ENCODE measurements at places on chromosomes 2 and 18.

- DNase-seq, result no peak
Measured at GRCh38 chr2:127632592-127633489, 13.1 kb upstream of the GPR17 start.

DNA sequence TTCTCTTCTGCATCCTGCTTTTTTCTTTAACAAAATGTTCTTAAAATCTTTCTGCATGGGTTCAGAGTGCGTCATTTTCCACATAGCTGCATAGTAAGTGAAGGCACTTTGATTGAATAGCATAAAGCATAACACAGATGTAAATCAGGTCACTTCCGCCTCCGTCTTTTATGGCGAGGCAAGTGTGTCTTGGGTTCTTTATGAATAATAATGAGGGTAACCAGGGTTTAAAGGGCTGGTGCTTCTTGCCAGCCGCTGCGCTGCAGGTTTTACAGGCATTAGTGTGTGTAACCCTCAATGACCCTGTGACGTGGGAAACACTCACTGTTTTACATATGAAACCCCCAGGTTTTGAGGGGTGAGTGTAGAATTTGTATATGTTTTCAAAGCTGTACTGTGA, 164.2 kb downstream of the MYT1L start:
- DNase-seq, result peak; percentile 18

- no peak for DNase-seq
Measured at GRCh38 chr2:177348118-177348654, 44.4 kb upstream of the AGPS start.

- DNase-seq, result no peak
Measured at GRCh38 chr2:119849838-119850565, 90.3 kb downstream of the PTPN4 start.

DNA sequence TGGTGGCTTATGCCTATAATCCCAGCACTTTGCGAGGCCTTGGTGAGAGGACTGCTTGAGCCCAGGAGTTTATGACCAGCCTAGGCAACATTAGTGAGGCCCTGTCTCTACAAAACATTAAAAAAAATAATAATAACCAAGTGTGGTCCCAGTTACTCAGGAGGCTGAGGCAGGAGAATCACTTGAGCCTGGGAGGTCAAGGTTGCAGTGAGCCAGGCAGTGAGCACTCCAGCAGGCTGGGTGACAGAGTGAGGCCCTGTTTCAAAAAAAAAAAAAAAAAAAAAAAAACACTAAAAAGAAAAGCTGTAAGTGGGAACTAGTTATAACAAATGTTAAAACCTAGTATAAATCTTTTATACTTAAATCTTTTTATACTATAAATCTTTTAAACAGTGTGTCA, 146.2 kb upstream of the ITGA4 start:
- DNase-seq, result no peak

GRCh38 chr2:132448771-132449170, 32.2 kb downstream of the GPR39 start:
- peak; percentile 52 for DNase-seq

DNA sequence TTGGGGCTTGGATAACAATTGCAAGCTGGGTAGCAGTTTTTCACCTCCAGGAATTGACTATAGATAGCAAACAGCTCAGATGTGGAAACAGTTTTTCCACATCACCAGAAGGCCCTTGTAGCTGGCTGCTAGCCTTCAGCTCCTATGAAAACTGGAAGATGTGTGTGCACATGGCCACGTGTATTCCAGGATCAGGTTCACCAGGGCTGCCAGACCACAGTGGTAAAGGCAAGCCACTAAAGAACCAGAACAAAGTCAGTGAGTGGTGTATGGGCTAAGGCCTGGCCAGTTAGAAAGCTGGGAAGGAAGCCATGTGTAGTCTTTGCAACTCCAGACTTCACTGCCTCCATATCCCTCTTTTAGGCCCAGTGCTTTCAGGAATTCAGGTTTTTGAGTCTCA, 12.9 kb downstream of the LRRTM1 start:
- DNase-seq, result no peak

GRCh38 chr2:17299891-17300540, 218.2 kb downstream of the RAD51AP2 start:
- no peak for DNase-seq

DNA sequence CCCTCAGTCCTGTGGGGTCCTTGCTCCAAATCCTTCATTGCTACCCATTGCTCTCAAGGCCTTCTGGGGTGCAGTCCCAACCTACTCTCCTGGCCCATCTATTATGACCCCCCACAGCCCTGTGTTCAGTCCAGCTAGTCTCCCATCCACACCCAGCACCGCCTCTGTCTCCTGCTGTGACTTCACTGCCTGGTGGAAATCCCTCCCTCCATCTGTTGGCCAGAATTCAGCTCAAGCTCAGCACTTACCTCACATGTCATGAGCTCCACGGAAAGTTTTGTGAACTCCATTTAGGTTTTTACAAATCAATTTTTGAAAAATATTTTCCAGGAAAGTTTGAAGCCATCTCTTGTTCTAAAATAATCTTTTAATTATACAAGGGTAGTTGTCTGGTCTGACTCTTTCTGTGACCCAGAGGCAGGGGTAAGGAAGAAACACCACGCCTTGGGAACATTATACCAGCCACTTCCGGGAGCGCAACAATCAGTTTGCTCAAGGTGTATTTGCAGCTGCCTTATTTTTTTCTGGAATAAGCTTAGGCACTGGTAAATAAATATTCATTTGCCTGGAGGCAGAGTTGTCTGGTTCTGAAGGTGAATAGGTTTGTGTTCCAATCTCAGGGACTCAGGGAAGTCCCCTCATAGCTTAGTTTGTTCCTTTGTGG, 110.8 kb downstream of the VIT start:
- no peak for DNase-seq

DNA sequence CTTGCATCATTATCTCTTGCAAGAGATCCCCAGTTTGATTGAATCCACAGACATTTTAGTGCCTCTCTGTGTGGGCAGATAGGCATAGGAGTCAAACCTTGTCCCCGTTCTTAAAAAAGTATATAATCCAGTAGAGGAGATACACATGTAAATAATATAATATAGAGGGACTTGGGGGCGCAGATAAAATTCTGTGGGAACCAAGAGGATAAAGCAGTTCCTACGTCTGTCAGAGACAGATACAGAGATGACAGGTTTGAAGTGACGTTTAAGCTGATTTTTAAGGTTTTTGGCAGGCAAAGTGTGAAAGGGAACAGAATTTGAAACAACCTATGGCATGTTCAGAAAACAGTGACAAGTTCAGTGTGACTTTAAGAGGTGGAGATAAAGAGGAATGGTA, 63.1 kb downstream of the CAB39 start:
- DNase-seq, result no peak

DNA sequence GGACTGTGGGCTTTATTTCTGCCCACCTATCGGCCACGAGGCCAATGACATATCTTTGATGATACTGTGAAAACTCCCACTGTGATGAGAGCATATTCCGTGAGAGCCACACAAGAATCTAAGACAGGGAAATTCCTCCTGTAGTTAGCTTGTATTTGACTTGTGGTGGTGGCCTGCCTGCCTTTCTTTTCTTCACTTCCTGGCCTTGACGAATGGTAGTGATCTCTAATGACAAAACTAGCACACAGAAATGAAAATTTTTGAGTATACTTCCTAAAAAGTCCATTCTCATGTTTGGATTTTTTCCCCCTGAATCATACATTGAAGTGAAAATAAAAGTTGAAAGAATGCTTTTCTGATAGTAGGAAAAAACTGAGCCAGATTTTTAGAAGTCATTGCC, 94.4 kb downstream of the MGAT5 start:
- no peak for DNase-seq

- DNase-seq, result peak; percentile 24
Measured at GRCh38 chr2:173441222-173441621, 86.5 kb downstream of the CDCA7 start.

DNA sequence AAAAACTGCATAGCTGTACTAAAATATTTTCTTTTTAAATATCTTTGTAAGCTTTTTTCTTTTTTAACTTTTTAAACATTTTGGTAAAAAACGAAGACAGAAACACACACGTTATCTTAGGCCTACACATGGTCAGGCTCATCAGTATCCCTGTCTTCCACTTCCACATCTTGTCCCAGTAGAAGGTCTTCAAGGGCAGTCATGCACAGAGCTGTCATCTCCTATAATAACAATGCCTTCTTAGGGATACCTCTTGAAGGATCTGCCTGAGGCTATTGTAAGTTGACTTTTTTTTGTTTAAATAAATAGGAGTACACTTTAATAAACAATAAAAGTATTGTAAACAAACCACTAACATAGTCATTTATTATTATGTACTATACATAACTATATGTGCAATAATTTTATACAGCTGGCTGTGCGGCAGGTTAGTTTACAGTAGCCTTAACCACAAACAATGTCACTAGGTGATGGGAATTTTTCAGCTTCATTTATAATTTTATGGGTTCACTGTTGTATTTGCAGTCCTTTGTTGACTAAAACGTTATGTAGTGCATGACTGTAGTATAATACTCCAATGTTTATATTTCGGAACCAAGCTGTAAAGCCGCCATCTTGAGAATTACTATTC, 124.4 kb downstream of the MAP4K4 start:
- DNase-seq, result no peak

DNA sequence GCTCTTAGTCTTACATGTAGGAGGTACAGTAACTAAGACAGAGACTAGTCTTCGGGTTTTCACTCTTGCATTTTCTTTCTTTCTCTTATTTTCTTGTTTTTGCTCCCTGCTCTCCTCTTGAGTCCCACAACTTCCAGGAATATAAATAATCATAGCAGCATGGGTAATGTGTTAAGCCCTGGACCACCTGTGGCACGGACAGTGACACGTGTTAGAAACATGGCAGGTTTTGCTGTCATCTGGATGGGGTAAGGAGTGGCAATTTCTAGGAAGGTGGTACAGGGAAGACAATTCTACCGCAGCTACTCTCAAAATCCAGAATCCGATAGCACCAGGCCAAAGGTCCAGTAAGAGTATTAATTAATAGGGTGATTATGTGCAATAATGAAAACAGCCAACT, 237.5 kb upstream of the FAM98A start:
- no peak for DNase-seq

DNA sequence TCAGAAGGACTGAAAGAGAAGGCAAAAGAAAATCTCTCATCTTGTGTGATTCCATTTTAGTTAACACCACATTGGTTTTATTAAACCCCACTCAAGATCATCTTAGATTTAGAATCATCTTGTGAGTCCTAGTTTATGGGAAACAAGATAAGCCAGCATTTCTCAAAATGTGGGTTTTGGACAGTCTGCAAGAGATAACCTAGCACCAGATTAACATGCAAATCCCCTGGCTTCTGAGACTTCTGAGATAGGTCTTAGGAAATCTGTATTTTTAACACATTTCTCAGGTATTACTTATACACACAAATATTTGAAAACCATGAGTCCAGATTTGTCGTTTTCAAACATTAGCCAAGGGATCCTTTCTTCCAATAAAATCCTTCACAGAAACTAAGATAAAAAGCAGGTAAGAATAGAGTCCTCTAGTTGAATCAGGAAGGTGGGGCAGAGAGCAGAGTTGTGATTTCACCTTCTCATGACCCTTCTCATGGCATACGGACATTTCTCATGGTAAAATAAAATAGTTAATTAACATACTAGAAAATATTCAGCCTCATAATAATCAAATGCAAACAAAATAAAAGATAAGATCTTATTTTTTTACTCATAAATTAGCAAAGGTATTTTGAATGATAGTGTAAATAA, 287.2 kb upstream of the FN1 start:
- no peak for DNase-seq

GRCh38 chr18:67132919-67133318, 383.6 kb downstream of the DSEL start:
- peak; percentile 40 for DNase-seq

DNA sequence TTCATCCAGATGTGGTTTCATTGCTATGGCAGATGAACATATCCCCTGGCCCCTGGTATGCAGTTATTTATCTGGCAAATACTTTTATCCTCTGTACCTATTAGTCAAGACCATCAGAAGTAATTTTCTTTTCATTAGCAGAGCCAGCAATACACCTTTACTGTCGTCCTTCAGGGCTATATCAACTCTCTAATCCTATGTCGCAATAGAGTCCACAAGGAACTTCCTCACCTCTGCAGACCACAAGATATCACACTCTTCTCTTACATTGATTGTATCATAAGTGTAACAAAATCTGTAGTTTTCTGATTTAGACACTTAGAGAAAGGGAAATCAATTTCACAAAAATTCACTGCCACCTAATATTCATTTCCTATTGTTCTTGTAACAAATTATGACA, 252.9 kb upstream of the DCC start:
- DNase-seq, result no peak

- DNase-seq, result no peak
Measured at GRCh38 chr18:48017635-48018034, 87.2 kb upstream of the SMAD2 start.

DNA sequence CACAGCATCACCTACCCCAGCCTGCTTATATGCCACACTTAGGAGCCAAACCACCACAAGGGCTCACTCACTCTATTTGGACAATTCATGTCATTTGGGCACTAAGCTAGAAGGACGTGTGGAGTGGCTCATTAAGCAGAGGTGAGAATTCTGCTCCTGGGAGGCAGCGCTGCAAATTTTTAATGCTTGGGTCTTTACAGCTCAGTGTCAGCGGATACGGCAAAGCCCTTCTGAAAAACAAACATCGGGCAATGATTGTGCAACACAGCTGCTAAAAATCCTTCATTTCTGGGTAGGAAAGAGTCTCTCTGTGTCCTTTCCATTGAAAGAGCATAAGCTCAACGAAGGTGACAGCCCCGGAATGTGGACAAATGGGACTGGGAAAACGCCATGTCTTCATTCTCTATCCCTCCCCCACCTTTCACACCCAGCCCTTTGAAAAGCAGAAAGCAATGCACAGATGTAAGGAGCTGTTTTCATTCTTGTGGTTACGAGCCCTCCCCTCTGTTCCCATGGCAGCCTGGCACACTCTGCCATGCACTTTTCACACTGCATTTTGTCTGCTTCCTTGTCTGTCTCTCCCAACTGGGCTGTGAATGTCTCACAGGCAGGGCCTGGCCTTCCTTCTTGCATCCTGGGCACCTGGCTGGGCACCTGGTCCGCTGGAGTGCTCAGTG, 16.0 kb downstream of the TMEM177 start:
- DNase-seq, result peak; percentile 62
